ENCODE measurements at places on chromosomes 1 and 21. TPM values are rescaled to one million over a fixed set of nuclear protein-coding genes. Genes with fewer than 3 reads are reported as not detected.
A peak's percentile ranks its signal among the peaks of the same experiment; 100 is the strongest.

The CROCC gene
- total RNA-seq: 31.7 TPM

DNA sequence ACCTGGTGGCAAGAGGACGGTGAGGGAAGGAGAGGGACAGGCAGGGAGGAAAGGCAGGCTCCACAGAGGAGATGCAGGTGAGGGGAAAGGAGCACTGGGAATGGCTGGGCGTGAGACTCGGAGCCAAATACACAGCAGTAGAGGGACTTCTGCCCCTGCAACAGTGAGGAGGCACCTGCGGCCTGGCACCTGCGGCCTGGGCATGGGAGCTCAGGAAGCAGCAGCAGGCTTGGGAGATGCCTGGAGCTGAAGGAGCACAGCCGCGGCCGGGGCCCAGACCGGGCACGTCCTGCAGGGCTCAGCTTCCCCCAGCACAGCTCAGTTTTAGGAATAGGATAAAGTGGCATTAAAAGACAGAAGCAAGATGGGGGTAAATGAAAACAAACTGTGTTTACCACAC, 20.9 kb upstream of the TSPEAR start:
- H3K27me3 ChIP-seq: peaks cover 2% of the 10 kb centered on the region
- H3K4me3 ChIP-seq: no peak overlapping the region
- H3K27ac ChIP-seq: no peak overlapping the region
- DNase-seq: no peak

GRCh38 chr1:185568155-185569123, 165.8 kb upstream of the HMCN1 start:
- H3K4me1 ChIP-seq: peaks cover 60% of the 10 kb centered on the region
- no peaks in the 10 kb centered on the region for H3K27me3 ChIP-seq
- H3K27ac ChIP-seq: peak overlapping the region; percentile 63

- H3K36me3 ChIP-seq: no peaks in the 10 kb centered on the region
- no peaks in the 10 kb centered on the region for H3K27me3 ChIP-seq
- no peak overlapping the region for H3K4me3 ChIP-seq
- no peak for DNase-seq
These were observed 107.0 kb downstream of the PDE9A start for GRCh38 chr21:42760361-42760950.
